CD4-positive, CD25-positive, alpha-beta regulatory T cell (primary cell): ENCODE measurements at places on chromosomes 6 and 20. TPM values are rescaled to one million over a fixed set of nuclear protein-coding genes. Genes with fewer than 3 reads are reported as not detected.

DNA sequence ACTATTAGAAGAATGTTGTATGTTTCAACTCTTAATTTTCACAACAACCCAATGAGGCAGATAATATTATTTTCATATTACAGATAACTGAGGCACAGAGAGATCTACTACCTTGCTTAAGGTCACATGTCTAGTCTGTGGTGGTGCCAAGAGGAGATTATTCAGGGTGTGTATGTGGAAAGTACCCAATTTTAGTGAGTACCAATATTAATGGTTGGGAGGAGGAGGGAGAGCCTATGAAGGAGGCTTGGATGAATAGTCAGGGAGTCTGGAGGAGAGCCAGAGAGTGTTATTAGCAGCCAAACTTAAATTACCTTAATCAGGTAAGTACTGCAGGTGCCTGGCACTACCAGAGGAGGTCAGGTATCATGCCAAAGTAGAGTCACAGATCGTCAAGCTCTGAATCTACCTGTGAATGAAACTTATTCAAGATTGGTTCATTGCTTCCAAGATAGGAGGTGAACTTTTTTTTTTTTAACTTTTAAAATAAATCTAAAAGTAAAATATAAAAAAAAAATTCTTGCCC is 10.9 kb upstream of the CALHM6 start:
- H3K36me3 ChIP-seq, result no peaks in the 10 kb centered on the region
- peaks cover 10% of the 10 kb centered on the region for H3K27me3 ChIP-seq
- no peak overlapping the region for H3K27ac ChIP-seq
- H3K4me1 ChIP-seq, result no peaks in the 10 kb centered on the region
- DNase-seq, result no peak
- no peak overlapping the region for H3K4me3 ChIP-seq

- no peak for DNase-seq
- no peak overlapping the region for H3K4me3 ChIP-seq
- H3K27ac ChIP-seq, result no peak overlapping the region
- peaks cover 21% of the 10 kb centered on the region for H3K4me1 ChIP-seq
- H3K27me3 ChIP-seq, result peaks cover 14% of the 10 kb centered on the region
Observed at GRCh38 chr6:33189625-33190448, 2.4 kb downstream of the COL11A2 start.

- no peaks in the 10 kb centered on the region for H3K27me3 ChIP-seq
- H3K27ac ChIP-seq, result no peak overlapping the region
- DNase-seq, result no peak
- H3K36me3 ChIP-seq, result no peaks in the 10 kb centered on the region
- H3K4me3 ChIP-seq, result no peak overlapping the region
- no peaks in the 10 kb centered on the region for H3K4me1 ChIP-seq
Observed at GRCh38 chr6:47653706-47654105, 44.7 kb upstream of the ADGRF4 start.

Gene SOBP
- not detected for total RNA-seq

Gene FHL5
- not detected for total RNA-seq

Gene CDH4
- total RNA-seq, result 0.69 TPM

DNA sequence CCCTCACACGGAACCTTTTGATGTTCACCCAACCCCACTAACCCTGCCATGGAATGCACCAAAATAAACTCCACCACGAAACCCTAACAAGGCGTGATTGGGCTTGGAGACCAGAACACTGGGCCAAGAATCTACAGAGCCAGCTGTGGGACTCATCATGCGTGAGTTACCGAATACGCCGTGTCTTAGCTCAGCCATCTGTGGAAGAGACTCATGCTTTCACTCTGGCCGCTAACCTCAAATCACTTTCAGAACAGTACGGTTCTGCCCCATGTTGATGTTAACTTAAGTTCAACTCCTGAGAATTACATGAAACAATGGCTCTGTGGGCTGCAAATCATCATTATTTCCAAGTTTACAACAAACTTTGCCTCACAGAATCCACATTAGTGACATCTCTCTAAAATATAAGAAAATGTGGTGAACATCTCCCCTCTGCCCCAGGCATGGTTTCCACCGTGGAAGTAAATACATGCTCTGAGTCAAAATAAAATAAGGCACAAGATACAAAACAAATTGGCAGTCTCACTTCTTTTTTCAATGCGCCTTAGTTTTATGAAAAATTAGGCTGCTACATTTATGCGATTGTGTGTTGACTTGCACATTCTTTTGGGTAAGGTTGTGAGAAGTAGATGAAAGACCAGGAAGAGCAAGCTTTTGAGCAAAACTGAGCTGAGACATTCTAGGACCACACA is 308.9 kb upstream of the EXOC2 start:
- DNase-seq, result no peak
- no peaks in the 10 kb centered on the region for H3K36me3 ChIP-seq
- H3K4me3 ChIP-seq, result no peak overlapping the region
- H3K27ac ChIP-seq, result no peak overlapping the region
- peaks cover 3% of the 10 kb centered on the region for H3K27me3 ChIP-seq
- no peaks in the 10 kb centered on the region for H3K4me1 ChIP-seq

DNA sequence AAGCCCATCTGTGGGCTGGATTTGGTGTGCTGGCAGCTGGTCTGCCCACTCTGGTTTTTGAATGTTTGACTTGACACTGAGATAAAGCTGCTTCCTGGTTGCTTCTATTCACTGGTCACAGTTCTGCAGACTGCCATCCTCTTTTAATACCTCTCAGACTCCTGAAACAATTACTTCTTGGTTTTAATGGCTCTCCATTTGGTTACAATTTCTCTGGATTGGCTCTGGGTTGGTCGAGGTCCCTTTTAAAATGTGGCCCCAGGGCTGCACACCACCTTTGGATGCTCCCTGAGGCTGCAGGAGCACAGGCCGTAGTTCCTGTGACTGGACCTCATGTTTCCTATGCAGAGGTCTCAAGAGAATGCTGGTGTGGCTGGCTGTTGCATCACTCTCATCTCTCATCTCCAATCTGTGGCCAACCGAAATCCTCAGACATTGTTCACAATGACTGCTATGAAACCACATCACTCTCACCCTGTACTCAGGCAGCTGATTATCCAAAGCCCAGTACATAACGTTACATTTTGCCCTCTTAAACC is 98.5 kb downstream of the INSM1 start:
- no peaks in the 10 kb centered on the region for H3K4me1 ChIP-seq
- DNase-seq, result no peak
- no peaks in the 10 kb centered on the region for H3K27me3 ChIP-seq
- peaks cover 1% of the 10 kb centered on the region for H3K36me3 ChIP-seq

DNA sequence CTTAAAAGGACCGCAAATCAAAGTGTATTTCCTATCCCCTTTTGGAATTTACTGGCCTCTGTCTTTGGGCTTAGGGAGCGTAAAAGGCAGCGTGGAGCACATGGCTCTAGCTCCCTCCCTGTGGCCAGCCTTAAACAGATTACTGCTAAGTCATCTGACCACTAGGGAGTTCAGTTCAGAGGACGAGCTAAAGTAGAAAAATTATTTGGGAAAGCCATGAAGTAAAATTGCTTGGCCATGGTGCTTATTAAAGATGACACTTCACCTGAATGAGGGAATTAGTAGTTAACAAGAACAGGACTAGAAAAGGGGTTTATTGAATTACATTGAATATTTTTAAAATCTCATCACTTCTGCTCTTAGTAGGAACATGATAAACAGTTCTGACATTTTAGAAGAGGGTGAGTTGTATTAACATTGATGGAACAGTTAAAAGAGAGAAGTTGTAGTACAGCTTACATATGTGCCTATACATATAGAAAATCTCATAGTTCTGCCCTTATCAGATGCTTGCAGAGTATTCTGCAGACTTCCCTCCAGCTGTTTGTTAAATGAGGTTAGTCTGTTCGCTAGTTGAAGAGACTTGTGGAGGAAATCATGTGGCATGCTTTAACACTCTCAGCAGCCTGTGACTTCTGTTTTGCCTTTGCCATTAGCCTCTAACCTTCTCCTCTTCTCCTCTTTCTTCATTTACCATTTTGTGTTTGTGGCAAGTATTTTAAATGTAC is 31.2 kb upstream of the MAPK13 start:
- H3K27me3 ChIP-seq, result no peaks in the 10 kb centered on the region
- DNase-seq, result no peak
- peak overlapping the region; percentile 16 for H3K4me3 ChIP-seq

- no peaks in the 10 kb centered on the region for H3K4me1 ChIP-seq
- H3K27me3 ChIP-seq, result no peaks in the 10 kb centered on the region
- H3K36me3 ChIP-seq, result no peaks in the 10 kb centered on the region
- H3K27ac ChIP-seq, result no peak overlapping the region
Observed at GRCh38 chr6:166591026-166591425, 4.5 kb upstream of the RAMACL start.

DNA sequence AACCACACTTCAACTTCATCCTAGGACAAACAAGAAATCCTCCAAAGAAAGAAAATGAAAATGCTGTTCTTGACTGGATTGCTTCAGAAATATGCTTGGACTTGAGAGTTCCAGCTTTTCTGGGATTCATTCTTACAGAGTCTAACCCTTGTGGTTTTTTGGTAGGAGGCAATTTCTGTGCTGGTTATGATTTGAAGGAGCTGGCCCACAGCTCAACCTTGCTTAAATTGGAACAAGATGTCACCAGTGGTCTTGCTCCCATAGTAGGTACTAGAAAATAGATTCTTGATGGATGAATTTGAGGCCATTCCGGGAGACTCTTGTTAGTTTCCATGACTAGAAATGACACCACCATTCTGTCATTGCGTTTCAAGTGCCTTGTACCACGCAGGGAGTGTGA is 54.3 kb upstream of the BMP6 start:
- no peaks in the 10 kb centered on the region for H3K4me1 ChIP-seq
- no peak overlapping the region for H3K4me3 ChIP-seq
- DNase-seq, result no peak
- no peaks in the 10 kb centered on the region for H3K27me3 ChIP-seq

Gene TCP11
- total RNA-seq, result not detected

DNA sequence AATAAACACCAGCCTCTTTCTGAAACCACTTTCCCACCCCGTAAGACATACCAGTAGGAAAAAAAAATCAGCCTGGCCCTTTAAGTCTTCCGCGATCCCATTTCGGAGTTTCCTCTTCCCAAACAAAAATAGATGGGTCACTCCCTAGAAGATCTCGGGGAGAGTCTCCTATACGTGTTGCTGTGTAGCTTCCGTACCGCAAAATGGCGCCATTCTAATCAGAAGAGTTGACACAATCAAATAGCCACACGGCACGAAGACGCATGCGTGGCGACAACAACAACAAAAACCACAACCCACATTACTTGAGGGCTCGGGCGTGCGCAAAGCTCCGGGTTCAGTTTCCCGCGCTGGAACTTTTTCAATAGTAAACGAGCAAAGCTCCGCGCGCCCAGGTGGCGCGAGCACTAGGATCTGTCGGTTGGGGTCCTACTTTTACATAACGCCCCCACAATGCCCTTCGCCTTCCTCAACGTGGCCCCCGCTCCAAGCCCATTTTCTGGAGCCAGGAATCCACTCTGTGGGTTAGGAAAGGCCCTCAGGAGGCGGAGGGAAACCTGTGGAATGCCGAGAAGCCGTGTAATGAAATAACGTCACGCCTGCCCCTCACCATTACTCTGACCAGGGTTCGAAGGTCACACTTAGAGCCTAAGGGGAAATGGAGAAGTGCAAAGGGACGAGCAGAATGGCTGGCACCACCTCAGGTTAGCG is at the start of gene GPANK1:
Gene GPANK1 (minus strand): TSS at position 208 of the 711 bp plus-strand sequence. CDS start 519 bp downstream, outside the sequence.
- H3K4me1 ChIP-seq, result peaks cover 56% of the 10 kb centered on the region
- peak; percentile 92 for DNase-seq
- peaks cover 35% of the 10 kb centered on the region for H3K36me3 ChIP-seq
- H3K27ac ChIP-seq, result peak within 1 kb of the TSS; percentile 98

DNA sequence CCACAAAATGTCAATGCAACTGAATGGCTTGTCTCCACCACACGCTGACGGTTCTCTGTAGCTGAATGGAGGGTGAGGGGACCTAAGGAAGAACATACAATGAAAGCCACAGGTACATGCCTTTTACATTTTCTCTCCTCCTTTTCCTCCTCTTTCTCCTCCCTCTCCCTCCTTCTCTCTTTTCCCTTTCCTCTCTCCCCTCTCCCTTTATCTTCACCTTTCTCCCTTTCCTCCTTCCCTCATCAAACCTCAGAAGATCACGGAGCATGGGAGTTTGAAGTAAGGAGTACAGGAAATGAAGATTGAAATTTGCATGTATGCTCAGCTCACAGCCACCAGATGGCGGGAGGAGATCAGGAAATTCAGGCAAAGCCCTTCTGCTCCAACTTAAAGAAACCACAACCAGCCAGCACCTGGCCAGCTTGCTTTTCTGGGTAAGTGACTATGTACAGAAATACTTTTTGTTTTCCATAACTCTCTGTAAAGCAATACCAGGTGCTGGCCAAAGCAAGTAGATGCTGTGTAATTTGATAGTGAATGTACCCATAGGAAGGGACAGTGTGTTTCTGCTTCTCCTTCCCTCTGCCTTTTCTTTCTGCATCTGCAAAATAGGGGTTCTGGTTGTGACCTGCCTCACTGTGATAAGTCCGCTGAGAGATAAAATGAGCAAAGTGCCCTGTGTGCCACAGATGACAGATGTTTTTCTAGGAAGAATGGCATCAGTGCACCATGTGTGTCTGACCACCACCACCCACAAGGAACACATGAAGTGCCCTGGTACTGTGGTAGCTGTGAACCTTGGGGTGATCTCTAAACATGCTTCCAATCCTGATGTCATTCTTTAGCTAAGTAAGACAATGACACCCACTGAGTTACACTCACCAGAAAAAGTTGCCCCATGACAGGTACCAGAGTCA is 18.6 kb upstream of the FOXO3 start:
- H3K4me1 ChIP-seq, result peaks cover 7% of the 10 kb centered on the region
- DNase-seq, result peak; percentile 86
- H3K4me3 ChIP-seq, result no peak overlapping the region
- no peaks in the 10 kb centered on the region for H3K27me3 ChIP-seq
- H3K27ac ChIP-seq, result no peak overlapping the region
